ENCODE measurements at places on chromosomes 3 and 15. TPM values are rescaled to one million over a fixed set of nuclear protein-coding genes. Genes with fewer than 3 reads are reported as not detected.

Gene DPP8
- total RNA-seq = 36.2 TPM

Gene CFAP100
- not detected for total RNA-seq

Gene GOLGA8S
- 0.15 TPM for total RNA-seq

DNA sequence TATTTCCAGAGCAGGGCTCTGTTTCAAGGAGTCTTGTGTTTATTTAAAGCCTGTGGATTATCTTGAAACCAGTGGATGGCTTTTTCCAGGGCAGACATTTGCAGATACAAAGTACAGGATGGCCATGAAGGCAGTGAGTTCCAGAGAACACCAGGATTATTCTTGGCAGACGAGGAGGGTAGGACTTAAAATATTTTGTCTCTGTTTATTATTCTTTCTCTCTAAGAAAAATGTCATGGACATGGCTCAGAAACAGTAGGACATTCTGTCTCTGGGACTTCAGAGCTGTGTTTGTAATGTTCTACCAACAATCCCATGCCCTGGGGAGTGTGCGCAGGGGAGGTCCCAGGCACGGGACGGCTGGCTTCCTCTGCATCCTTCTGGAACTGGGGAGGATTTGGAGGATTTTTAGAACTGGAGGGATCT is 125.9 kb downstream of the ATP10A start:
- no peak overlapping the region for H3K27ac ChIP-seq
- no peaks in the 10 kb centered on the region for H3K4me1 ChIP-seq
- no peaks in the 10 kb centered on the region for H3K27me3 ChIP-seq
- DNase-seq = no peak

Gene PLSCR4
- 3.5 TPM for total RNA-seq

Gene RASGRP1
- 0.51 TPM for total RNA-seq

DNA sequence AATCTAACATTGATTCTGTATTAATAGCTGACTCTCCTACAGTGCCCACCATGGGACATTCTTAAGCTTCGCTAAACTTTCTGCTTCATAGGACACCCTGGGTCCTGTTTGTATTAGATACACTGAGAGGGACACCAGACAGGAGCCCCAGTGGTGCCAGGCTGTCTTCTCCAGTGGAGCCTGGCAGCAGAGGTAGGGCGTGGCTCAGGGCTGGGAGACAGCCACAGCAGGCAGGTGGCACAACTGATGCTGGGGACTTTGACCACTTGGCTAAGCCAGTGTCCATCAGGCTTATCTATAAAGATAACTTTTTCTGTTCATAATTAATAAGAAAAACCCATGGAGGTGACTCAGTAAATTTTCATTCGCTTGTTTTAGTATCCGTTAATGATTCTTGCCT is 21.8 kb downstream of the NIPA1 start:
- H3K36me3 ChIP-seq = no peaks in the 10 kb centered on the region
- H3K27me3 ChIP-seq = no peaks in the 10 kb centered on the region
- DNase-seq = no peak

GRCh38 chr3:100100425-100100824 is 13.9 kb downstream of the FILIP1L start:
- no peak for DNase-seq
- no peak overlapping the region for H3K27ac ChIP-seq
- no peaks in the 10 kb centered on the region for H3K36me3 ChIP-seq
- no peaks in the 10 kb centered on the region for H3K27me3 ChIP-seq
- peaks cover 5% of the 10 kb centered on the region for H3K4me1 ChIP-seq

Gene C3orf70
- 0.10 TPM for total RNA-seq

Gene SCG3
- 0.62 TPM for total RNA-seq

GRCh38 chr3:188052169-188053035 is 101.6 kb upstream of the LPP start:
- H3K4me3 ChIP-seq = no peak overlapping the region
- H3K27me3 ChIP-seq = peaks cover 2% of the 10 kb centered on the region
- no peak overlapping the region for H3K27ac ChIP-seq
- no peaks in the 10 kb centered on the region for H3K36me3 ChIP-seq

Gene CCDC39
- not detected for total RNA-seq

Gene RIOX2
- 44.1 TPM for total RNA-seq

- H3K27me3 ChIP-seq = no peaks in the 10 kb centered on the region
- H3K36me3 ChIP-seq = no peaks in the 10 kb centered on the region
- DNase-seq = no peak
- peaks cover 2% of the 10 kb centered on the region for H3K4me1 ChIP-seq
- no peak overlapping the region for H3K4me3 ChIP-seq
Observed at GRCh38 chr15:68672781-68673205, 94.0 kb downstream of the CORO2B start.

DNA sequence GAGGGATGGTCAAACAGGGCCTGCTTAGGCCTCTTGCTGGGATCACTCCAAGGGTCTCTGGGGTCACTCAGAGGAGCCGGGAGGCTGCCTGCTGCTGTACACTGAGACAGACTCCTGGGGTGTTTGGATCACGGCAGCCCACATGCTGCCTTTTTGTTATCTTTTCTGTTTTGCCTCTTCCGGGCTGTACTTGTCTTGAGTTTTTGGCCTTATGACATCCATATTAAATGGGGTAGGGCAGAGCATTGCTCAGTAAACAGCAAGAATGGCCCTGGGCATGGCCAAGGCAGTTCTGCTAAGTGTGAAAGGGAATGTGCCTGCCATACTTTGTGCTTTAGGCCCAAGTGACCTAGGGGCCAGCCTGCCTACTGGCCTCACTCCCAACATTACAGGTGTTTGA is 771 bp upstream of the ENTPD3 start:
- H3K4me1 ChIP-seq = no peaks in the 10 kb centered on the region
- peaks cover 3% of the 10 kb centered on the region for H3K27me3 ChIP-seq
- no peak for DNase-seq

Gene IL16
- 1.0 TPM for total RNA-seq

GRCh38 chr3:4343258-4343657 is 40.1 kb downstream of the SETMAR start:
- no peak for DNase-seq
- no peak overlapping the region for H3K4me3 ChIP-seq
- H3K27ac ChIP-seq = no peak overlapping the region
- H3K4me1 ChIP-seq = no peaks in the 10 kb centered on the region

Gene ROPN1
- not detected for total RNA-seq

- no peak for DNase-seq
- H3K27ac ChIP-seq = no peak within 1 kb of the TSS
- H3K4me3 ChIP-seq = peak within 1 kb of the TSS; percentile 54
- peaks cover 6% of the 10 kb centered on the region for H3K27me3 ChIP-seq
Observed at GRCh38 chr3:134029734-134030378, at the start of gene SLCO2A1. TSS of gene SLCO2A1 (minus strand) at chr3:134029925. CDS start at chr3:134029802, 123 bp downstream.

DNA sequence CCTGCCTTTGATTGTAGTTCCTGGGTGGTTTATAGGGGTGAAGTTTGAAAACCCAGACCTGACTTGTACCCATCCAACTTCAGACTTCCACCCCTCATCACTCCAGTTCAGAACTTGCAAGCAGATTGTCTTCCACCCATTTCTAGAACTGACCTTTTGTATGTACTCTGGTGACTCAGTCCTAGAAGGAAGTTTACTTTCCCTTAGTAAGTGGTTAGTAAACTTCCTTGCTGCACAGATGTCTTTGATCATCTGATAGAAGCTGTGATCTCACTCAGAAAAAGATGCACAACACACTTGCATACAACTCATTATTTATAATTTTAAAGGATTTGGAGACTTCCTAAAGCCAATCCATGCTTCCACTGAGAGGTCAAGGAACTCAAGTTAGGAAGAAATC is 368.0 kb downstream of the MFSD1 start:
- H3K36me3 ChIP-seq = no peaks in the 10 kb centered on the region
- H3K4me1 ChIP-seq = no peaks in the 10 kb centered on the region
- no peaks in the 10 kb centered on the region for H3K27me3 ChIP-seq
- no peak overlapping the region for H3K27ac ChIP-seq
- H3K4me3 ChIP-seq = no peak overlapping the region

DNA sequence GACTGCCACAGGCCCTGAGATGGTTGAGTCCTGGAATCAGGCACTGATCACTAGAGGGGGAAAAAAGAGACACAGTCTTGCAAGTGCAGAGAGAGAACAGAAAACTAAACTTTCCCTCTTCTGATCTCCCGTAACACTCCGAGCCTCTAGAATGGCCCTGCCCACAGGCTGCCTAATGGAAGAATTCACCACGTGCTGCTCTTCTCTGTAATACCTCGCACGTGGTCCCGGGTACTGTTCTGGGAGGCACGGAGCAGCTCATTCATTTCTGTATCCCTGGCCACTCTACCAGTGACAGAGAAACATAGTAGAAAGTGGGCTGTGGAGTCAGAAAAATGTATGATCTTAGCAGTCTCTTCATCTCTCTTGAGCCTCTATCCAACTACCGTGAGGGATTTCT is 30.4 kb downstream of the VGLL4 start:
- no peak overlapping the region for H3K4me3 ChIP-seq
- DNase-seq = no peak
- H3K36me3 ChIP-seq = no peaks in the 10 kb centered on the region
- peak overlapping the region; percentile 97 for H3K27ac ChIP-seq
- peaks cover 98% of the 10 kb centered on the region for H3K4me1 ChIP-seq

Gene SIDT1
- not detected for total RNA-seq

- H3K27me3 ChIP-seq = no peaks in the 10 kb centered on the region
- no peak overlapping the region for H3K4me3 ChIP-seq
- peaks cover 8% of the 10 kb centered on the region for H3K36me3 ChIP-seq
- H3K4me1 ChIP-seq = no peaks in the 10 kb centered on the region
- H3K27ac ChIP-seq = no peak overlapping the region
Observed at GRCh38 chr3:149013726-149014125, 22.4 kb downstream of the GYG1 start.

DNA sequence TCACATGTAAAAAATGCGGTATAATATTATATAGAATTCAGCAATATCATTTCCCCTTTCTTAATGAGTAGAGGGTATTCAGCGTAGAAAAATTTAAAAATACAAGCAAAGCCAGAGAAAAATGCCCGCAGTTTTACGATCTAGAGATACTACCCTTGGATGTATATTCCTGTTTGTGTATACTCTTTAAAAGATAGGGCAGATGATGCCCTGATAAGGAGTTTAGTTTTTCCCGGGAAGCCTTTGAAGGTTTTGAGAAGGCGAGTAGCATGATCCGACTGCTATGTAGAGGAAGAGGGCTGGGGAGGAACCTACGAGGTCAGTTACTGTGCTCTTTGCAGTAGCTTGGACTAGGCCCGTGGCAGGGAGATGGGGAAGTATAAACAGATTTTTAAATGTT is 1.2 kb downstream of the YEATS2 start:
- no peak for DNase-seq
- peak overlapping the region; percentile 87 for H3K4me3 ChIP-seq
- peaks cover 12% of the 10 kb centered on the region for H3K4me1 ChIP-seq
- H3K36me3 ChIP-seq = peaks cover 3% of the 10 kb centered on the region
- H3K27ac ChIP-seq = peak overlapping the region; percentile 81

Gene UBR1
- total RNA-seq = 23.2 TPM

Gene CKMT1A
- 4.6 TPM for total RNA-seq

DNA sequence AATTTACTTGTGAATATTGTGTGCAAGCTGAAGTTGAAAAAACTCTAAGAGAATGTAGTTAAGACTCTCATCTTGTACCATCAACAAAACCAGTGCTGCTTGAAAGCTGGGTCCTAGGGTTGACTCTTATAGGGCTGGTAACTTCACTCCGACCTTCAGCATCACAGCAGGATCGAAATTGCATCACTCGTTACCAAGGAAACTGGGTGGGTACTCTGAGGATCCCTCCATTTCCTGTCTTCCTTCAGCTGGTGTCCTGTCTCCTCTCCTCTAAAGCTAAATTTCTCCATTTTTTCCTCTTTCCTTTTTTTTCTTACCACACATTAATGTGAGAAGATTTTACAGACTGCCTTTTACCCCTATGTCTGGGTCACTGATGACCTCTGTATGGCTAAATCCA is 3.0 kb upstream of the APH1B start:
- H3K27me3 ChIP-seq = no peaks in the 10 kb centered on the region
- no peak overlapping the region for H3K27ac ChIP-seq
- H3K36me3 ChIP-seq = no peaks in the 10 kb centered on the region
- no peak overlapping the region for H3K4me3 ChIP-seq
- H3K4me1 ChIP-seq = peaks cover 9% of the 10 kb centered on the region

Gene ARID3B
- 12.7 TPM for total RNA-seq

Gene MCTP2
- total RNA-seq = 0.15 TPM

DNA sequence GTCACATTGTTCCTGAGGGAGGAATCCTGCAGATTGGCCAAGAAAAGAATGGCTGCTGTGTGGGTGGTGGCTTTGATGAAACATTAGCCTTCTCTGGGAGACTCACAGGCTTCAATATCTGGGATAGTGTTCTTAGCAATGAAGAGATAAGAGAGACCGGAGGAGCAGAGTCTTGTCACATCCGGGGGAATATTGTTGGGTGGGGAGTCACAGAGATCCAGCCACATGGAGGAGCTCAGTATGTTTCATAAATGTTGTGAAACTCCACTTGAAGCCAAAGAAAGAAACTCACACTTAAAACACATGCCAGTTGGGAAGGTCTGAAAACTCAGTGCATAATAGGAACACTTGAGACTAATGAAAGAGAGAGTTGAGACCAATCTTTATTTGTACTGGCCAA is 6.1 kb downstream of the PTX3 start:
- no peaks in the 10 kb centered on the region for H3K4me1 ChIP-seq
- H3K27ac ChIP-seq = no peak overlapping the region
- H3K36me3 ChIP-seq = no peaks in the 10 kb centered on the region
- peaks cover 9% of the 10 kb centered on the region for H3K27me3 ChIP-seq
- no peak overlapping the region for H3K4me3 ChIP-seq

- H3K4me3 ChIP-seq = no peak overlapping the region
- no peak overlapping the region for H3K27ac ChIP-seq
- DNase-seq = no peak
- no peaks in the 10 kb centered on the region for H3K4me1 ChIP-seq
- H3K27me3 ChIP-seq = no peaks in the 10 kb centered on the region
Observed at GRCh38 chr15:80321853-80322252, 69.8 kb upstream of the CTXND1 start.

DNA sequence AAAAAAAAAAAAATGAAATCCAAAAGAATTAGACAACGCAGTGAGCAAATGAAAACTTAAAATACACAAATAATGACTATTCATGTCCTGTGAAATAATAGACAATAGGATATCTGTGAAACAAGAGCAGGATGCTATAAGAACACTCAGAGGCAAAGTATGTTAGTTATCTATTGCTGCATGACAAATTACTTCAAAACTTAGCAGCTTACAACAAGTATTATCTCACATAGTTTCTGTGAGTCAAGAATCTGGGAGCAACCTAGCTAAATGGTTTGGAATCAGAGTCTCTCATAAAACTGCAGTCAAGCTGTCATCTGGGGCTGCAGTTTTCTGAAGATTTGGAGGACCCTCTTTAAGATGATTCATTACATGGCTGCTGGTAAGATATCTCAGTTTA is 36.5 kb upstream of the ZMAT3 start:
- no peaks in the 10 kb centered on the region for H3K36me3 ChIP-seq
- peaks cover 6% of the 10 kb centered on the region for H3K27me3 ChIP-seq

- peak overlapping the region; percentile 84 for H3K27ac ChIP-seq
- H3K4me3 ChIP-seq = peak overlapping the region; percentile 82
- DNase-seq = no peak
- peaks cover 2% of the 10 kb centered on the region for H3K36me3 ChIP-seq
Observed at GRCh38 chr3:38136393-38136776, 542 bp downstream of the ACAA1 start.

DNA sequence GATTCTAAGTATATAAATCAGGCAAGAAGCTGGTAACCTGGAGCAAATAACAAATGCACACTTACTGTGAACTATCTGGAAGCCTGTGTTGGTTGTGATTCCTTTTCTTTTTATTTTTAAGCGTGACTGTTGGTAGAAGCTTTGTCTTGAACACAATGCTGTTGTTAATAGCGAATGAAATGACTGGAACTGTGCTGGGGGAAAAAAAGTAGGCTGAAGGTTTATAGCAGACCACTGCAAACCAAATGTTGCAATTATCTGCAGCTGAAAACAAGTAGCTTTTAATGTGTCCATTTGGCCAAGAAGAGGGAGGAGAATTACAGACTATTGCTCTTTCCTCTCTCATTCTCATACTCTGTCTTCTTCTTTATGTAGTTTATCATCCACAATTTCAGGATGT is 184.5 kb upstream of the DNAJC19 start:
- 0 out of 2 replicates have a peak, but pooled peaks cover 7% of the 10 kb centered on the region for H3K27me3 ChIP-seq
- no peak for DNase-seq
- no peak overlapping the region for H3K27ac ChIP-seq
- H3K4me1 ChIP-seq = no peaks in the 10 kb centered on the region
- no peaks in the 10 kb centered on the region for H3K36me3 ChIP-seq
